ENCODE measurements at places on chromosomes 2 and 18.

GRCh38 chr2:191176801-191177438, 26.1 kb upstream of the STAT4 start:
- no peak for DNase-seq

DNA sequence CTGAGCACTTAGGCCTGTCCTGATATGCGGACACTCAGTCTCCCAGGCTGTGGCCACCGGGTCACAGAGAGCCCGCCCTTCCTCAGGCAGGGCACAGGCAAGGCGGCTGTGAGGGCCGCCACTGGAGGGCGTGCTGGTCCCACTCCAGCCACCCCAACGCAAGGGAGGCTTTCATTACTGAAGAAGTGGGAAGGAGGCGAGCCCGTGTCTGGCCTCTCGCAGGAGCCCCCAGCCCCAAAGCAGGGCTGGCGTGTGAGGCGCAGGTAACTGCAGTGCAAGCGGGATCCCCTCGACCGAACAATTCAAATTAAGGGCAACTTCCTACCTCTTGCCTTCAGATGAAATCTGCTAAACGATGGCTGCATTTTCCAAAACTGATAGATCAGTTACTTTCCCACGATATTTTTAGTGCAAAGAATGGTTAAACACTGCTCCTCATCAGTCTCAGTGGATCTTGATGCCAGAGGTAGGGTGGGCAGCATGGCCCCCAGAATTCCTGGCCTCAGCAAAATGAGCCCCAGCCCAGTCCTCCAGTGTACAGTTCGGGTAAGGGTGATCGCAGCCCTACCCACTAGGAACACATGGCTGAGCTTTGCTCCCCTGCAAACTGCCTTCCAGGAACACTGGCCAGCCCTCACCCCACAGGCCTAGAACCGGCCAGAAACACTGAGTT, 97.2 kb downstream of the SEPTIN10 start:
- DNase-seq = no peak

GRCh38 chr2:54579682-54580620, 123.8 kb downstream of the SPTBN1 start:
- DNase-seq = no peak

GRCh38 chr2:62197925-62198633, 2.2 kb downstream of the B3GNT2 start:
- DNase-seq = no peak

DNA sequence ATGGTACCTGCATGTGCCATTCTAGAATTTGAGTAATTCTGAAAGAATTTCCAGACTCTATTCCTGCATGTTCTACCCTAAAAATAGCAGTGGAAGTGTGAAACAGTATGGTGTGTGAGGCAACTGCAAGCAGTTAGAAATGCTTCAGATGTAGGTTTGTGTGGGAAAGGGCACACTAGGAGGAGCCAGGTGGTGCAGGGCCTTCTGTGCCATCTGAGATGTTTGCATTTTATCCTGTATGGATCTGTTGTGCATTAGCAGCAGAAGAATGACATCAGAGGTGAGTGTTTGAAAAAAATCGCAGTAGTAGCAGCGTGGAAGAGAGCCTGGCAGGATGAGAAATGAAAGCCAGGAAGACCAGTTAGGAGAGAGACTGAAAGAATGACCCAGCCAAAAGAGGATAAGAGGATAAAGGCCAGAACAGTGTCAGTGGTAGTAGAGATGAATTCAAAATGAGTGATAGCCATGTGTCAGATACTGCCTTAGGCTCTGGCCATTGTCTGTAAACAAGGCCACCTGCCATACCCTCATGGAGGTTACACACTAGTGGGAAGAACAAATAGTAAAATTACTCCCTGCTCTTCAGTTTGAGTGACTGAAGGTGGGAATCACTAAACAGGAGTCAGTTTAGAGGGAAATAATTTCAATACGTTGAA, 142.2 kb downstream of the PKP4 start:
- no peak for DNase-seq

DNA sequence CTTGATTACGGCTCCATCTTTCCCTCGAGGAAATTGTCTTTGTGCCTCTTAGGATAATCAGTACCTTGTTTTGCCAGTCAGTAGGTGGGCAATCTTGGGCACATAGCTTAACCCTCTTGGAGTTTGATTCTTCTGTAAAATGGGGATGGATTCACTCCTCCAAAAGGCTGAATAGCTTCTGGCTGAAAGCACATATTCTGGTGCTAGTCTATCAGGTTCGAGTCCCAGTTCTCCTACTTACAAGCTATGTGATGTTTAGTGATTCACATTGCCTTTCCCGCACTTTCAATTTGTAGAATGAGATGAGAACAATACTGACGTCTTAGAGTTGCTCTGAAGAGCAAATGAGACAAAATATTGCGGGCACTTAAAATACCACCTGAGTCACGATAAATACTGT, 43.9 kb downstream of the ATIC start:
- DNase-seq = no peak

Data from stimulated activated CD8-positive, alpha-beta memory T cell treated with anti-CD3 and anti-CD28 coated beads, Interleukin-7, amount 100 ng/mL, for 48 hours (primary cell).